ENCODE measurements at places on chromosomes 6 and 20.
A peak's percentile ranks its signal among the peaks of the same experiment; 100 is the strongest.

GRCh38 chr6:74249658-74250057, 553.7 kb downstream of the CD109 start:
- DNase-seq, result no peak

DNA sequence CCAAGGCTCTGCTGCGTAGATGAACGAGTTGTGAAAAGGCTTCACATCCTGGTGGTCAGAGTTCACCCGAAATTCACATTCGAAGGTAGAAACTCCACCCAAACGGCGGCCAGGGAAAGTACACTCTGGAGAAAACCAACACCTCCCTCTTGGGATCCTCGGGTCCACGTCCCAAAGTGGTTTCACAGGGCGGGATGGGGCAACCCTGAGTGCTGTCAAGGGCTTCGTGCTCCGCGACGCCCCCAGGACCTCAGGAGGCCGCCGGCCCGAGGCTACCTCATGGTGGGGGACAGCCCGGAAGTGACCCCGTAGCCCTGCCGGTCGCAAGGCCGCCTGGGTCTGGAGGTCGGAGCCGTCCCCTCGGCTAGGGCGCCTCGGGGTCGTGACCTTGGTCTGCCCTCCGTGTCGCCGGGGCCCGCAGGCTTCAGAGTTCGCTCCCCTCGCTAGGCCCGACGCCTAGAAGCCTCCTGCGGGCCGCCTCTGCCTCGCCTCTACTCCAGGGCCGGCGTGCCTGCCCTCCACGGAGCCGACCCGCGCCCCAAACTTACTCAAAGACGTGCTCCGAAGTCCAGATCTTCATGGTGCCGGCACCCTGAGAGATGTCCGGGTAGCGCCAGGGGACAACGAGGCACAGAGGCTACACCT, at the start of gene PRELID3B:
Gene PRELID3B (minus strand): TSS at position 636 of the 645 bp plus-strand sequence. CDS start 56 bp downstream, at position 580.
- DNase-seq, result peak; percentile 14

- no peak for DNase-seq
Observed at GRCh38 chr6:21200134-21200870, 393.2 kb upstream of the SOX4 start.

DNA sequence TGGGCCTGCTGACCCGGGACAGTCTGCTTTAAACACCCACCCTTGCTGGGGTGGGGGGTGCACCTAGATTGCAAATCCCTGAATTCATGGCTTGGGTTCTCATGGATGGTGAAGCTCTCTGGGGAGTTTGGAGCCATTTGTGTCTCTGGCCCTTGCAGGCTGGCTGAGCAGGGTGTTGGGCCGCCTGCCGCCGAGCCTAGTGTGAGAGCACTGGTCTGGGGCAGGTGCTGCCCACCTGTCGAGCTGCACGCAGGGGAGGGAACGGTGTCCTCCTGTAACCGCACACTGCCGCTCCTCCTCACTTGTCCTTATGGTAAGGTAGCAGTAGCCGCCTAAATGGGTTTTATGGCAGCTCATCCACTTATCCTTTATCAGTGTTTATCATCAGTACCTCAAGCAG, 143.9 kb downstream of the DTNBP1 start:
- DNase-seq, result no peak

- no peak for DNase-seq
Observed at GRCh38 chr6:143637691-143638090, 40.1 kb upstream of the PHACTR2 start.

DNA sequence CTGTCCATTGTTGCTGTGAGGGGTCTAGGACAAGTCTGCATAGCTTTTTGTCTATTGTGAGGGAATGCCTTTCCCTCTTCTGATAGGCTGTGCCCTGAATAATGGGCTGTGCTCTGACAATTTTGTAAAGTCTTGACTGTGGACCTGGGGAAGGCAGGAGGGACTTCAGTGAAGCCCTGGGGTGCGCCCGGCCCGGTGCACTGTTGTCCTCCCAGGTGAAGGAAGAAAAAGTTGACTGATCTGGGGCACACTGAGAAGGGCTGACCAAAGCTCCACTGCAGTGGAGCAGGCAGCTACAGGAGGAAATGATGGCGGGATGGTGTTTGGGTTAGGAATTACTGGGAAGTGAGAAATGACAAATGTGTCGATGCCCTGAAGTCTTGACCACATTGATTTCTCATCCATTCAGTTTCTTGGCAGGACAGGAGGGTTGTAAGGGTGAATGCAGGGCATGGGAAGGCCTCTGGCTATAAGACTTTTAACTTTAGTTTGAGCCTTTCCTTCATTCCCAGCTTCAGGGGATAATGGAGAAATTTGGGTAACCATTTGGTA, 224.0 kb upstream of the CST7 start:
- no peak for DNase-seq

DNA sequence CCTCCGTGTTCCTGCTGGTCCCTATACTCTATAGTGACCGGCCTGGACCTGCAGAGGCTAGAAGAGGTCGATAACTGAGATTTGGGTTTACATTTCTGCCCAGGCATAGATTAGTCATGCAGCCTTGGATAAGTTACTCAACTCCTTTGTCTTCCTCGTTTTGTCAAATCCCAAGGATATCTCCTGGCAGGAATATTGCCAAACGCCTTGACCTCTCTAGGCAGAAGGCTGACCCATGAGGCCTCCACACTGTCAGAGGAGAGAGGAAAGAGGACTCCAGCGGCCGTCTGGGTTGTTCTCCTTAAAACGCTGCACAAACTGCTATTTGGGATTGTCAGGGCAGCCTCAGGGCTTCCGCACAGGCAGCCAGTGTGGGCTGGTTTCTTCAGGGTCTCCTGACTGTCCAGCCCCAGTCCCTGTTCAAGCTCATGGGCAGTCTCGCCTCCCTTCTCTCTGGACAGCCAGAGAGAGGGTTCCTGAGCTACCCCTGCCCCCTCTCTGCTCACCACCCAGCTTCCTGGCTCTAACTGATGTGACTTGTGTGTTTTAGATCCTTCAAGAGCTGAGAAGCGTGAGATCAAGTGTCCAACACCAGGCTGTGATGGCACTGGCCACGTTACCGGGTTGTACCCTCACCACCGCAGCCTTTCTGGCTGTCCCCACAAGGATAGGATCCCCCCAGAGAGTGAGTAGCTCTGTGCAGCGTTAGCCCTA, 44.7 kb upstream of the PCMTD2 start:
- DNase-seq, result no peak
